ENCODE measurements at places on chromosomes 3 and 15. TPM values are rescaled to one million over a fixed set of nuclear protein-coding genes. Genes with fewer than 3 reads are reported as not detected.

GRCh38 chr15:33242165-33242564, 47.7 kb upstream of the FMN1 start:
- no peak for DNase-seq

DNA sequence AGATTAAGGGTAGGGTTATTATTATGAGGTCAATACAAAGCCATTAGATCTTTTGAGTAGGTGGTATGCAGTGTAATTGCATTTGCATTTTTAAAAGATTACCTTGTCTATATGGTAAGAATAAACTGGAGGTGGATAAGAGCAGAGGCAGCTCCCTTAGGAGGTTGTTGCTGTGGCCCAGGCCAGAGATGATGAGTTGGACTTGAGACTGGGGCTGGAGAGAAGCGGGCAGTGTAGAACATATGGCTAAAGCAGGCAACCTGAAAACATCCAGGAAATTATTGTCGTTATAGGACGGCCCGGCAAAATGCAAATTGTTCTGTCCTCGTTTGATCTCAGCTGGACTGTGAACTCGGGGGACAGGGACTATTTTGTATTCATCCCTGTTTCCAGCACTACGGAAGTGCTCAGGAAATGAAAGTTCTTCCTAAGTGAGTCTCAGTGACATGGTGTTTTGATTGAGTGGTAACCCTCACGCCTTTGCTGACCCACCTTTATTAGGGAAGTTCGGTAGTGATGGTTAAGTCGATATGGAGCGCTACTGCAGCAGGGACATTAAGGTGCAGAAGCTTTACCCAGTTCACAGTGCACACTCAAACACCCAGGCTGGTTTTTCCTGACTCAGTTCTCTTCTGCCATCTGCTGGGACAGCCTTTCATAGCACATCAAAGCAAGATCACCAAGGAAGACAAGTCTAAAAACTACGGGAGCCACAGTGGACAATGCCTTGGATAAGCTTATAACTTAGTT, 27.2 kb upstream of the VPS33B start:
- DNase-seq = peak; percentile 73

- DNase-seq = peak; percentile 80
These were observed 153.3 kb downstream of the P3H2 start for GRCh38 chr3:189967254-189967865.

GRCh38 chr15:35605764-35606449, 59.9 kb upstream of the DPH6 start:
- DNase-seq = peak; percentile 23

GRCh38 chr3:52787672-52788625, 6.6 kb upstream of the ITIH3 start:
- DNase-seq = no peak

DNA sequence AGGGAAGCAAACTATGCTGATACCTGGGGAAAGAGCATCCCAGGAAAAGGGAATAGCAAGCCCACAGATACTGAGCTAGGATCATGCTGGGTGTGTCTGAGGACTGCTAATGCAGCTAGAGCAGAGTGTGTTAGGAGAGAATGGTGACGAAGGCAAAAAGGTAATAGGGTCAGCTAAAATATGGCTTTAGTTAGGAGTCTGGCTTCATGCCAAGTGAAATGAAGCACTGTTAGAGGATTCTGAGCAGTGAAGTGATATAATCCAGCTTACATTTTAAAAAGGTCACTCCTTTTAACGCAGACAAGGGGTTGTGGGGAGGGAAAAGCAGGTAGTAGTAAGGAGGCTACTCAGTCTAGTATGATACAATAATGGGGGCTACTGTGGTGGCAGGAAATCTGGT, 30.4 kb downstream of the SECISBP2L start:
- DNase-seq = no peak

GRCh38 chr15:70615435-70616310, 147.7 kb downstream of the UACA start:
- DNase-seq = no peak

GRCh38 chr15:98981851-98982722, 25.5 kb downstream of the PGPEP1L start:
- no peak for DNase-seq

DNA sequence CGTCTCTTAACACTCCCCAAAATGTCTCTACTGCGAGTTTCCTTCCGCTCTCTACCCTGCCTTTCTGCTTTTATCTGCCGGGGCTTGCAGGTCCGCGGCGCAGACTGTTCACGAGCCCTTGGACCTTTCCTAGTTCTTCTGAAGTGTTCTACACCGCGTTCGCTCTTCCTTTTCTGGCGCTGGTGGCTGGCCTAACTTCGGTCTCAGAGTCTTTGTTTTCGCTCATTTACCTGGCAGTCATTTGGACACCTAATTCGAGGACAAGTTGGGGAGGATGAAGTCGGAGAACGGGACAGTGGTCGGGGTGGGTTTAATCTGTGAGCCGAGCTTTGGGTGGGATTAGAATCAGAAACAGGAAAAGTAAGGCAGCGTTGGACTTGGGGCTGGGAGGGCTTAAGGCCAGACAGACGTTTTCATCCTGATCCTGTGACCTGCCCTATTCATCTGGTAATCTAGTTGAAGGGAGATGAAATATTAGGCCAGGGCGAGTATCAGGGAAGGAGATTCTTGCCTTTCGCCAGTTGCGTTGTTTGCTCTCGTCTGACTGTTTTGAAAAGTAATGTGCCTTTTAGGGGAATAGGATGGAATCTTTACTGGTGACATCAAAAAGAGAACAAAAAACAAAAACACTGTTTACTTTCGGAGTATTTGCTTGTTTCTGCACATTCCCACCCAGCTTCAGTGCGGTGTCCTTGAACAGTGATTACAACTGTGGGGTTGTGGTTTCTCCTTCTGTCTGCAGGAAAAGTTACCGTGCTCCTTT, 1.8 kb downstream of the DIPK2A start:
- peak; percentile 87 for DNase-seq

GRCh38 chr15:36960179-36960946, 140.0 kb downstream of the MEIS2 start:
- no peak for DNase-seq

DNA sequence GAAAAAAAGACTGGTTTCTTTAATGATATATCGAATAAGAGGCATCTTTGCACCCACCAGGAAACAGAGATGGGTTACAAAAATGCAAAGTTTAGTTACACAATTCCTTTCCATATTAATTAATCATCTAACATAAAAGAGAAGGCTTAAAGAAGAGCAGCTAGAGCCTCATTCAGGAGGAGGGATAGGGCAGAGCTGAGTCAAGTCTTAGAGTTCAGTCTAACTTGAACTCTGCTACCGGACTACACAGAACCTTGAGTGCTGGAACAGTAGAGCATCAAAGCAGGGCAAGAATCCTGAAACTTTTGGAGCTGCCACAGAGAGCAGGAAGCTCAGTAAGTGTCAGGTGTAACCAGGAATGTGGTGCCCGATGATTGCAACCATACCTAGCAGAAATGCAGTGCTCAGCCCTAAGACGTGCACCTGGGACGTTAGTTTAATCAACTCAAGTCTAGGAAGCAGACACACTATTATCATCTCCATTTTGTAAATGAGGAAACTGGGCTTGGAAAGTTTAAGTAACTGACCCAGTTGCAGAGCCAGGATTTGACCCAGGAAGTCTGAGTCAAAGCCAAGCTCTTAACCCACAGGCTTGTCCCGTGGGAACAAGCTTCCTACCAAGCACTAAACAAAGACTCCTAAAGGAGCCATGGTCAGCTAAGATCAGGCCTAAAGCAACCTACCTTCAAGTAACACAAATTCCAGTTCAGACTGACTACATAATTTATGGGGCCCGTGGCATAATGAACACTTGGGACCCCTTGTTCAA, 187.4 kb downstream of the FOXP1 start:
- no peak for DNase-seq

- no peak for DNase-seq
These were observed 250.1 kb upstream of the LYSMD4 start for GRCh38 chr15:99983171-99983885.

- no peak for DNase-seq
These were observed 61.6 kb upstream of the CTDSPL start for GRCh38 chr3:37800022-37800551.

DNA sequence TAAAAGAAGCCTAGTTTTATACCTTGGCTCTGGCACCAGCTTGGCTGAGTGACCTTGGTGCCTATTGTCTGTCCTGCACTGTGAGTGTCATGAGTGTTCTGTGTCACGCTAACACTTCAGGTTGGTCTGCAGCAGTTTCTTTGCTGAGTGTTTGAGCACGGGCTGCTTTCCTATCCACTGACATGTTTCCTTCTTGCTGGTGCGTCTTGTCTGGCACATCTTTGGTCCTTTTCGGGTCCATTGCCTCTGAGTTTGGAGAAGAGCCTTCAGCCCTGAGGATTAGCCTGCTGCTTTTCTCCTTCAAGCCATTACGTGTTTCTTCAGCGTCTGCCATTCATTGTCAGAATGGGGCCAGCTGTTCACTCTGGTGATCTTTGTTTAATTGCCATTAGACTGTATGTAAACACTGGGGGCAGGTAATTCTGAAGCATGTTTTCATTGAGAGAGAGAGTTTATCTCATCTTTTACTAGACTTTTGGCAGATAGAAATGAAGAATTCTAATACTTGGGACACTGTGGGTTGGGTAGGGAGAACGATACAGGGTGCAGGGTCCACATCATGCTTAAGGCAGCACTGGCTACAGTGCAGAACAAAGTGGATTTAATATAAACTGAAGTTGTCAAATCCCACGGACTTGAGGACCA, 55.5 kb downstream of the LRRC28 start:
- no peak for DNase-seq

GRCh38 chr15:98724494-98724893, 76.2 kb downstream of the IGF1R start:
- DNase-seq = no peak

DNA sequence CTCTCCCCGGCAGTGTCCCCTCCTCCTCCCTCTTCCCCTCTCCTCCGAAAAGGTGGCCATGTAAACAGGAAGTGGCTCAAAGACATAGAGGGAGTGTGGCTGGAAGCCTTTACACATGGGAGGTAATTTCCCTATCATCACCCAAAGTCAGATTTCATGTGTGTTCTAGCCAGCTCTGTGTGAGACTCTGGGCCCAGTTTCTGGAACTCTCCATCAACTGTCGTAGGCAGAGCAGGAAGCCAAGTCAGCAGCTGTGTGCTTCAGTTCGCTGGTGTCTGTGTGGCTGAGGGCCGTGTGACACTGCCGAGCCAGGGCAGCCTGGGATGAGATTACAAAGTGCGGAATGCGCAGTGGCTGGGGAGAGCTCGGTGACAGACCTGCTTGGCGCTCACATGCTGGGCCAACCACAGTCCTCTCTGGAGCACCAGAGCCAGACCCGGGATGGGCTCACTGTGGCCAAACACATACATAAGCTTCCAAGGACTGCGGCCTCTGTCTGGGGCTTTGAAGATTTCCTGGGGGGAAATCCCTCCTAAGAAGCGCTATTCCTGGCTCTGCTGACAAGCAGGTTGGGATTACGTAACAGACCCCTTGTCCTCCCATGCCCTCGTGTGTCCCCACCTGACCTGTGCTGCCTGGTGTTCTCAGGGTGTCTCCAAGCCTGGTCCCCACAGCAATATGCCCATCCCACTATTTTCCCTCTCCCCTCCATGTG, 50.7 kb downstream of the UMPS start:
- DNase-seq = peak; percentile 95

GRCh38 chr3:16884084-16884747, 539 bp upstream of the PLCL2 start:
- DNase-seq = peak; percentile 72

DNA sequence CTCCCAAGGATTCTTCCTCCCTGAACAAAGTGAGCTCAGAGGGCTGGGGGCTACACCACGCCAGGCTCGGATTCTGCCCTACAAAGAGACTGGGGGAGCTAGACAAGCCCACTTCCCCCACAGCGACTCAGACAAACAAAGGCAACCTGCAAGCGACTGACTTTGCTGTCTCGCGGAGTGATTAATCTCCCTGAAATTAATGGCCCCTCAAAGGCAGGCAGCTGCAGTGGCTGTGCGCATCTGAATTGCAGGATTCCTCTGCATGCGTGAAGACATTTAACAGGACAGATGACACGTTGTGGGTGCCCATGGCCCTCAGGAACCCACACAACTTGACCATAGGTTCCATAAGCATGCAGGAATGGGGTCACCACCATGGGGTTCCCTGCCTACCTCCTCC, 18.4 kb downstream of the CTXND1 start:
- DNase-seq = no peak

DNA sequence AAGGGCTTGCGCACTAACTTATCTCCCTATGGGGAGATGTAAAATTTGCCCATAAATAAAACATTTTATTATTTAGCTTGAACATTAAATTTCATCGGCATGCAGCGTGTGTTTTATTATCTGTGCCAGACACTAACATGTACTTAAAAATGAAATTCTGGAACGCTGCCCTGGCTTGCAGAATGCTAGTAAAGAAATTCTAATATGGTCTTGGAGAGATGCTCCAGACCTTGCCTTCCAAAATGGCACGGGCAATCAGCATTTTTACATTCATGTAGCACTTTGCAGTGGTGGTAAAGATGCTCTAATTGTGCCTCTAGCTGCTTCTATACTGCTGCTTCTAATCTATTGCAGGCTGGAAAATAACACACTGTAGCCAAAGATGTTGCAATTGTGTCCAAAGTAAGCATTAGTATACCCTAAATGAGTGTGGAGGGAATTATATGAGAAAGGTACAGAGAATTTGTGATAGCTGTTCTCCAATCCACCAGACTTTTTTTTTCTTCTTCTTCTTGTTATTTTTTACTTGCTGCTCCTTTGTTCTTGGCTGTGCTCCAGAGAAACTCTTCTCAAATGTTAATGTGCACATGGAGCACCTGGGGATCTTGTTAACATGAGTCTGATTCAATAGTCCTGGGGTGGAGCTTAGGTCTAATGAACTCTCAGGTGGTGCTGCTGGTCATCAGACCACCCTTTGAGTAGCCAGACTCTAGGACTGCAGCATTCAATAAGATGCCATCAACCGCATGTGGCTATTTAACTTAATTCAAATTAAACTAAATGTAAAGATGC, 47.3 kb downstream of the CRABP1 start:
- peak; percentile 84 for DNase-seq

GRCh38 chr3:71718072-71718471, 7.1 kb downstream of the EIF4E3 start:
- no peak for DNase-seq

DNA sequence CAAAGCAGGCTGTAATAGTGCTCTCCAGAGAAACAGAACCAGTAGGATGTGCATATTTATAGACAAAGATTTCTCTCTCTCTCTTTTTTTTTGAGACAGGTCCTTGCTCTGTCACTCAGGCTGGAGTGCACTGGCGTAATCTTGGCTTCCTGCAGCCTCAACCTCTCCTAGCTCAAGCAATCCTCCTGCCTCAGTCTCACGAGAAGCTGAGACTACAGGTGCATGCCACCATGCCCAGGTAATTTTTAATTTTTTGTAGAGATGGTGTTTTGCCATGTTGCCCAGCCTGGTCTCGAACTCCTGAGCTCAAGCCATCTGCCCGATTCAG, 67.1 kb upstream of the CHD2 start:
- DNase-seq = no peak

- peak; percentile 55 for DNase-seq
These were observed 8.5 kb downstream of the ISL2 start for GRCh38 chr15:76344893-76345582.

- peak; percentile 65 for DNase-seq
These were observed 16.2 kb upstream of the CHD2 start for GRCh38 chr15:92883876-92884435.

The LXN gene
- polyA plus RNA-seq = 17.9 TPM

The P4HTM gene
- 12.6 TPM for polyA plus RNA-seq

The NRG4 gene
- polyA plus RNA-seq = 1.4 TPM

The MKRN2OS gene
- polyA plus RNA-seq = 1.1 TPM

The USP19 gene
- polyA plus RNA-seq = 37.0 TPM

The GPR27 gene
- 2.7 TPM for polyA plus RNA-seq

Data from muscle of back (tissue), 13 donors.